GM12878 (cell line): ENCODE measurements at places on chromosomes 1 and 21. TPM values are rescaled to one million over a fixed set of nuclear protein-coding genes. Genes with fewer than 3 reads are reported as not detected.

Gene NFASC
- 0.16 and 0.23 TPM in 2 replicates for total RNA-seq

Gene FAM72A
- total RNA-seq: 14.2 and 15.0 TPM in 2 replicates

Gene TNNI3K
- total RNA-seq: not detected in 2 replicates

Gene NES
- total RNA-seq: 0.15 and 0.21 TPM in 2 replicates
